ENCODE measurements at places on chromosomes 11 and 22. TPM values are rescaled to one million over a fixed set of nuclear protein-coding genes. Genes with fewer than 3 reads are reported as not detected.

Gene CBLIF
- 17.9 TPM for total RNA-seq

Gene PISD
- 46.6 TPM for total RNA-seq

DNA sequence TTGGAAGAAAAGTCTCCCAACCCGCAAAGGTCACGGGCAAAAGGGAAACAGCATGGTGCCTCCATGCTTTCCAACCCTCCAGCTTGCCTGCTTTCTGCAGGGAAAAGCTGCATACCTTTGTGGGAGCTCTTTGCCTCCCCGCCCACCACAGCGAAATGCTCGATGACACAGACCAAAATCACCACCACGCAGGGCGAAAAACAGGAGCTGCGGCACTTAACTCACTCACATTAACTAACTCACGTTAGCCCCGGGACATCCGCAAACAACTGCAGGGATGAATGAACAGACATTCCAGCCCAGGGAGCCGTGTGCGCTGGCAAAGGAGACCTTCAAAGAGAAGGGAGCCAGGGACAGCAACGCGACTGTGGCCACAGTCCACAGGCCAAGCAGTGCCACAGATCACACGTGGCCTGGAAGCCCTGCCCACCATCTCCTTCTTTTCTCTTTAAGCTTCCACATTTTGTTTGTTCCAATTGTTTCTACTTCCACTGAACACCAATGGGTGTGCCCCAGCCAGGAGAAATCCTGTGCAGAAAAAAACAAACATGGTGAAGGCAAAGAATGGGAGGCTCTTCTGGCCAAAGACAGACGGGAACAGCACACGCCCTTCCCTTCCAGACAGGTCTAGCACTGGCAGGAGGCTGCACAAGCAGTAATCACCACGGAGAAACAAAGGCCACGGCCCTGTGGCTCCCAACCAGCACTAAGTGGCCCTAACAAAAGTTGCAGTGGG, 39.3 kb downstream of the DUSP8 start:
- no peak overlapping the region for H3K27ac ChIP-seq
- H3K4me1 ChIP-seq = no peaks in the 10 kb centered on the region
- peaks cover 1% of the 10 kb centered on the region for H3K27me3 ChIP-seq
- no peaks in the 10 kb centered on the region for H3K36me3 ChIP-seq
- no peak overlapping the region for H3K4me3 ChIP-seq

- peaks cover 12% of the 10 kb centered on the region for H3K36me3 ChIP-seq
- DNase-seq = no peak
- H3K27me3 ChIP-seq = no peaks in the 10 kb centered on the region
- H3K4me3 ChIP-seq = no peak overlapping the region
Observed at GRCh38 chr11:111819829-111820237, 51.5 kb downstream of the ALG9 start.

Gene HEPN1
- total RNA-seq = not detected

Gene UBQLN3
- total RNA-seq = not detected

Gene MFNG
- total RNA-seq = 5.9 TPM

Gene SLC5A12
- total RNA-seq = 3.9 TPM

DNA sequence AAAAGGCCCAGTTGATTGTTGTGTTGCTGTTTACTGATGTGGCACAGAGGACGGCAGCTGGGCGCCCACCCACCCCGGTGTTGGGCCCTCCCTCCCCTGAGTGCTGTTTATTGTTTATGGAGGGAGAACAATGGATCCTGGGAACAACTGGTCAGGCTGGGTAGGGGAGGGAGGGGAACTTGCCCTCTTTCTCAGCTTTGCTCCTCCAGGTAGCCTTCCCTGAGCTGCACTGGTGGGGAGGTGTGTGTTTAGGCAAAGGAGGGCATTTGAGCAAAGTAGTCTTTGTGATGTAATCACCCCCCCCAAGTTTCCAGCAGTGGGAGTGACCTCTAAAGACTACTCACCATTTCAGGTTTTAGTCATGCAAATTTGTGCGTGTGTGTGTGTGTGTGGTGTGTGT, 1035.3 kb downstream of the NTM start:
- H3K27me3 ChIP-seq = peaks cover 57% of the 10 kb centered on the region
- H3K36me3 ChIP-seq = no peaks in the 10 kb centered on the region
- peaks cover 40% of the 10 kb centered on the region for H3K4me1 ChIP-seq
- peak overlapping the region; percentile 91 for H3K27ac ChIP-seq

Gene KDM4E
- not detected for total RNA-seq

GRCh38 chr11:3795131-3796001, 2.0 kb downstream of the NUP98 start:
- no peaks in the 10 kb centered on the region for H3K27me3 ChIP-seq
- no peak for DNase-seq
- H3K27ac ChIP-seq = peak overlapping the region; percentile 94
- H3K4me3 ChIP-seq = peak overlapping the region; percentile 92
- peaks cover 10% of the 10 kb centered on the region for H3K36me3 ChIP-seq
- H3K4me1 ChIP-seq = peaks cover 20% of the 10 kb centered on the region

DNA sequence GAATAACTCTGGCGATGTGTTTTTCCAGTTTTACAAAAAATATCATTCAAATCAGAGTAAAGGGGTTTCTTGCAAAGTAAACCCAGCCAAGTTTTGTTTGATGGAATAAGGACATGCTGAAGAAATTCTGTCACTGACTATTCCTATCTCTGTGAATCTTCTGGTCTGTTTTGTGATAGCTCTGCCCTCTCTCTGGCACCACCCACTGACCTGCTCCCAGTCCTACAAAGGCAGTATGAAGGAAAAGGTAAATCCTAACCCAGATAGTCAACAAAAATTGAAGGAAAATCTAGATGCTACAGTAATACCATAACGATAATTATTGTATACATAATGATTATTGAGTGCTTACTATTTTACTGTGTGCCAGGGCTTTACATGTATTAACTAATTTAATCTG, 76.3 kb upstream of the TP53AIP1 start:
- H3K36me3 ChIP-seq = no peaks in the 10 kb centered on the region
- H3K4me3 ChIP-seq = no peak overlapping the region
- DNase-seq = no peak

DNA sequence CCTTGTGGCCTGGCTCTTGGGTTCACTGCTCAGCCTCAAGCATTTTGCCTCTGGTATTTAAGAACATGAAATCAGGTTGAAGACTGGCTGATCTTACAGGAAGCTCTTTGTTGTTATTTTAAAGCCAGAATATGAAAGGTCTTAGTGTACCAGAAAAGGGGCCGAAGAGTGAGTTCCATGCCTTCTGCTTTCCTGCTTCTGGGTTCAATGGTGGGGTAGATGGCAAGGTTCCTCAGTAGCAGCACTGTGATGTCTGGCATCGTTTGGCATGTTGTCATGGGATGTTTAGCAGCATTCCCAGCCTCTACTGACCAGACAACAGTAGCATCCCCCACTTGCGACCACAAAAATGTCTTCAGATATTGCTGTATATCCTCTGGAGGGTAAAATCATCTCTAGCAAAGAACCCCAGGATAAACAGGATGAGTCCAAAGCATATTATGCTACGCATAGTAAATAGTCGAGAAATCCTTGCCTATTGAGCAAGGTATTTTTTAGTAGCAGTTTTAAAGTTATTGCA, 2.4 kb downstream of the VPS26B start:
- peaks cover 14% of the 10 kb centered on the region for H3K4me1 ChIP-seq
- peak overlapping the region; percentile 33 for H3K4me3 ChIP-seq
- H3K36me3 ChIP-seq = no peaks in the 10 kb centered on the region
- H3K27ac ChIP-seq = no peak overlapping the region

GRCh38 chr22:22159384-22159783, 85.2 kb upstream of the VPREB1 start:
- H3K4me1 ChIP-seq = peaks cover 5% of the 10 kb centered on the region
- no peak overlapping the region for H3K27ac ChIP-seq
- no peak for DNase-seq
- no peaks in the 10 kb centered on the region for H3K36me3 ChIP-seq
